ENCODE measurements at places on chromosomes 4 and X.

DNA sequence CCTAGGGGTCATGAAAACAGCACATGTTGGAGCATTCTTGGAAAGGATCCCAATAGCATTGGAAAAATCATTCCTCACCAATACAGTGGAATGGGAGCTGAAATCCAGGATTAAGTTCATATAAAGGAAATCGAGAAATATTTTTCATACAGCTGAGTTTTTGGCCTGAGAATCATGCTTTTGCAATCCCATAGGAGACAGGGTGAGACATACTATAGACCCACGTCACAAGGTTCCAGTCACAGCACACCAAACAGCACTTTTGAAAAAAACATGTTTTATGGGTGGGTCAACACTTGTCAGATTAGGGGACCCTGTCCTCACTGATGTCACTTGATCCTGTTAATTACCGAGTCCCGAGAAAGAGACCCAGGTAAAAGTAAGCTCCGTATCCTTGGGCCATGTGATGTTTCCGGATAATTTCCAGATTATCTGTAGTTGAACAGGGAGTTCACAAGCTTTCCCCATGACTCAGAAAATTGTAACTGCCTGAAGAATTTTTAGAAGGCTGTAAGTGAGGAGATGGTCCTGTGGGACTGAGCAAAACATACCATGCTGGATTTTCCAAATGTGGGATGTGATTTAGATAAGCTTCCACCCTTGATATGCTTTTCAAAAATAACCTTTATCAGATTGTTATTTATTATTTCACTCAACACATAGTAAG, 80.9 kb upstream of the TLR3 start:
- DNase-seq = no peak

DNA sequence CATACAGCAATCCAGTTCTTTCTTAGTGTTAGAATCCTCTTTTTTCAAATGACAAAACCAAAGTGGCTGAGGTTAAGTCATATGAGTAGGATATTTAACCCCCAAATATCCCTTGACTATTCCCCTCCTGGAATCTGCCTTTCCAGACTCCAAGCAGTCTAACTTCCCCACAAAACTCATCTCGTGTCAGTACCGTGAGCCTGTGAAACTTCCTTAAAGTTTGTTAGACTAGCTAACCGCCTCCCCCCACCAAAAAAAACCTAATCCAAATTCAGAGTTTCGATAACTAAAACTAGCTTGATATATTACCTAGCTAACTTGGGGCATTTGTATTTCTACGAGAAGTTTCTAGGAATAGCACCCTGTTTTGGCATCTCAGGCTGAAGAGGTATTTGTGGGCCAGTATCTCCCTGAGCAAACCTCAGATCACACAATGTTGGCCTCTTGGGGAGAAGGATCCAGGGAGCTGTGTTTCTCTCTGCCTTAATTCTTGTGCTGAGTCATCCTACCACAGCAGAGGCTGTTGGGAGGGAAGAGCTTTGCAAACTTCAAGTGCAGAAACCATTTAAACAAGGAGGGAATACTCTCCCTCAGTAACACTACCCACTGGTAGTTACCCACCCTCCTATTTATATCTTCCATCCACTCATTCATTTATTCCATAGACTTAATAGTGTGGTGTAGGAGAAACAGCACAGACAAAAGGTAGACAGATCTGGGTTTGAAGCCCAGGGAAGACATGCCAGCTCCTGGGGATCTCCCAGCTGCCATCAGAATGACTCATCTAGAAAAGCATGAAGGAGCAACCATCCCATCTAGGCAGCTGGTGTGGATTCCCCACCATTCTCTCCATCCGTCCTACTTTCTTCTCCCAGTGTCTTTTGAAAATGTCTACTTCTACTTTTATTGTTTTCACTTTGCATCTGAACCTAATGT, 39.3 kb upstream of the TXK start:
- DNase-seq = no peak

DNA sequence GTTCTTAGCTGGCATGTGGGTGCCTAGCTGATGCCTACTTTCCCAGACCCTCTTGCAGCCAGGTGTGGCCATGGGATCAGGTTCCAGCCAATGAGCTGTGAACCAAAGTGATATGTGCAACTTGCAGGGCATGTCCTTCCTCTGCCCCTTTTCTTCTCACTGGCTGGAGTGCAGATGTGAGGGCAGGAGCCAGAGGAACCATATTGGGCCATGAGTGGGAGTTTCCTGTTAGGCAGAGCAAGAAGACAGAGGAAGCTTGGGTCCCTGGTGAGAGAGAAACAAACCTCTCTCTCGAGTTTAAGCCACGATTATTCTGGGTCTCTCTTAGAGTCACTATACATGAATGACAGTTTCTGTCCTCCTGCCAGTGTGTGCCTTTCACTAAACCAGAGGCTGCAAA, 120.4 kb upstream of the STX18 start:
- no peak for DNase-seq

- DNase-seq = no peak
These were observed 331.5 kb upstream of the EMCN start for GRCh38 chr4:100849319-100849718.

- no peak for DNase-seq
These were observed 37.7 kb upstream of the RAB33B start for GRCh38 chr4:139416073-139416673.

GRCh38 chr4:74023709-74024108, 14.8 kb downstream of the CXCL3 start:
- no peak for DNase-seq

GRCh38 chr4:168656946-168657473, 160.2 kb downstream of the PALLD start:
- no peak for DNase-seq

DNA sequence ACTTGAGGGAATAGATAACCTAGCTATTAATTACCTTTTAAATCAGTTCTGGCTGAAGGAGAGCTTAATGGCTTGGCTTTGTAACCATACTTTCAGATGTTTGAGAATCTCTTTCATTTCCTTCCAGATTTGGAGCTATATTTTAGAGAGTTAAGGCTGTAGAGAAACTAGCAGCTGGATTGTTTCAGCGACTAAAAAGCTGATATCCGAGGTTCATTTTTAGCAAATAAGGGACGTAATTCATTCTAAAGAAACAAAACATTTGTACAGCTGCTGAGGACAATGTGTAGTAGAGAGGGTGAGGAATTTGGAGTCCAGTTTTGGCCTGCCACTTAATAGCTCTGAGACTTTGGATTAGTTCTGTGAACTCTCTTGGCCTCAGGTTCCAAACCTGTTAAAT, 12.2 kb downstream of the OSTC start:
- no peak for DNase-seq

DNA sequence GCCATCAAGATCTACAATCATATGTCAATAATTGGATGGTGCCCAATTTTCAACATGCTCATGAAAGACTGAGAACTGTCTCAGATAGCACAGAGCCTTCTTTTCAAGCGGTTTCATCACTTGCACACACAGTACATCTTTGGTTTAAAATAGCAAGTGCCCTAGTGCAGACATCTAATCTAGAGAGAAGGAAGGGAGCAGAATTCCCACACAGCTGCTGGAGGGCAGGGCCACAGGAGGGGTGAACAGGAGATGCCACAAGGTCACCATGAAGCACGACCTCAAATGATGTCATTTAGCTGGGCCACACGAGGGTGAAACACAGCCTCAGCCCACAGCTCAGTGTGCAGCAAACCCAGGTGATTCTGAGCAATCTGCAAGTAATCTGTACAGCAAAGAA, 24.3 kb downstream of the LEF1 start:
- no peak for DNase-seq

DNA sequence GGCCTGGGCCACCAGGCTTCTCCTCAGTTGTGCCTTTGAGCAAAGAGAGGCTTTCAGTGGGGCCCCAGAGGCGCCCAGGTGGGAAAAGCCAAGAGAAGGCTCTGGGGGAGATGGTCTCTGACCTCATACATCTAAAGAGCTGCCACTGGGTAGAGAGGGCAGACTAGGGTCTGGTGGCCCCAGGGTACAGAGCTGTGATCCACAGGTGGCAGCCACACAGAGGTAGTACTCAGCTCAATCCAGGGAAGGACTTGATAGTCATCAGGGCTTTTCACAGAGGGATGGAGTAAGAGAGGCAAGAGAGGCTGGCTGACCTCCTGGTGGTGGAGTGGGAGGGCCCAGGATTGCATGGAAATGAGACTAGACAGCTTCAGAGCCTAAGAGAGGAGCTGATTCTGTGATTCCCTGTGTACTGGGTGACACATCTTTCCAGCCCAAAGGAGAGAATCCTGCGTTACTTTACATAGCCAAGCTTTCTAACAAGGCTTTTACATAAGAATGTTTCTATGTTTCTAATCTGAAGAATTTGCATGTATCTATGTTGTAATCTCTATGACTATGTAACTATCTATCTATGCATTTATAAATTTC, 53.2 kb upstream of the PJA1 start:
- no peak for DNase-seq

GRCh38 chr4:164803702-164804101, 49.8 kb downstream of the SMIM31 start:
- no peak for DNase-seq

GRCh38 chr4:23567338-23567737, 322.5 kb downstream of the PPARGC1A start:
- no peak for DNase-seq

DNA sequence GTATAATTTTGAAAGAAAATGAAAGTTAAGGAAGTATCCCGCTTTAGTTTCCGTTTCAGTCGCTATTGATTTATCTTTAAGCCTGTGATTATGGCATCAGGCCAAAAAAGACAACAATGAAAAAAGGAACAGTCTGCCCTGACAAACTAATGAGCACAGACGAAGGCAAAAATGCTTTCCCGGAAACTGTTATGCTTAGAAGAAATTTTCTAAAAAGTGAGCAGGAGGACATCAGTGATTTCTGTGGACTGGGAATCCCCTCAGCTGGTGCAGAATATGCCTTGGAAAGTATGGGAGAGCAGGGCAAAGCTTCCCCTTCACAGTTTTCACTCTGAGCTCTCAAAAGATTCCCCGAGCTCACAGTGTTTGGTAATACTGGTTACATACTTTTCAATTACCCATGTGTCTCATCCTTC, 5.1 kb upstream of the CXCL10 start:
- DNase-seq = no peak

DNA sequence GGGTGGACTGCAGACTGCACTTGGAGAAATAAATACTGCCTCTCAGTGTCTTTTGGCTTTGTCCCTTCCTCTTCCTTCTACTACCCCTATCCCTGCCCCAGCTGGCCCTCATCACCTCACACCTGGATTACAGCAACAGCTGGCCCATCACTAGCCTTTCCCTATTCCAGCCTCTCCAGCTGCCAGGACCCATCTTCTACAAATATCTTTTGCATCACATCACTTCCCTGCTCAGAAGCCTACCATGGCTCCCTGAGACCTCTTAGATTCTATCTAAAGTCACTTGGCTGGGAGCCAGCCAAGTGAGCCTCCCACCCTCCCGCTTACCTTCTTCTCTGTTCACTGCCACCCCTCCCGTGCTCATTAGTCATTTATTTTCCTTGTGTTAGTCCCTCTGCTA, 66.8 kb downstream of the TSC22D3 start:
- no peak for DNase-seq

DNA sequence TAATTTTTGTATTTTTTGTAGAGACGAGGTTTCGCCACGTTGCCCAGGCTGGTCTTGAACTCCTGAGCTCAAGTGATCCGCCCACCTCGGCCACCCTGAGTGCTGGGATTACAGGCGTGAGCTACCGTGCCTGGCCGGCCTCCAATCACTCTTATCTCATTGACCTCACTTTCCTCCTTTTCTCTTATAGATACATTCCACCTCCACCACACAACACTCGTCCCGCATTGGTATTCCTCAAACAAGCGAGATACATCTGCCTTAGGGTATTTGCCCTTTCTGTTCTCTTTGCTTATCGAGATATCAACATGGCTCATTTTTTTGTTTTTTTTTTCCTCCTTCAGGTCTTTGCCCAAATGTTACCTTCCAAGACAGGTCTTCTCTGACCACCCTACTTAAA, 1.8 kb upstream of the PRPS1 start:
- no peak for DNase-seq

DNA sequence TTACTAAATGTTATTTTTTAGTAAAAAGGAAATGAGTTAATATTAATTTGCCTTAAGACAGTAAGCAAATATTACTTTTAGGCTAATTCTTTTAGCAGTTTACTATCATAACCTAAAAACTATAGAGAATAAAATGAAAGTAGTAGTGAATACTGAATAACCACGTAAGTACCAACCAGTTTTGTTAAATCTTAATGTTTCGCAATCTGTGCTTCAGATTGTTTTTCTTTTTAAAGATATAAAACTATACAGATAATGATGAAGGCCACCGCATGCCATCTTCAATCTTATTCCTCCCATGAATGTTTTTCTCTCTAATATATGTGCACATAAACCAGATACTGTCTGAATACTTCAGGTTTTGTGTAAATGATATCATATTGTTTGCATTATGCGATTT, 6.0 kb downstream of the RRH start:
- DNase-seq = no peak

DNA sequence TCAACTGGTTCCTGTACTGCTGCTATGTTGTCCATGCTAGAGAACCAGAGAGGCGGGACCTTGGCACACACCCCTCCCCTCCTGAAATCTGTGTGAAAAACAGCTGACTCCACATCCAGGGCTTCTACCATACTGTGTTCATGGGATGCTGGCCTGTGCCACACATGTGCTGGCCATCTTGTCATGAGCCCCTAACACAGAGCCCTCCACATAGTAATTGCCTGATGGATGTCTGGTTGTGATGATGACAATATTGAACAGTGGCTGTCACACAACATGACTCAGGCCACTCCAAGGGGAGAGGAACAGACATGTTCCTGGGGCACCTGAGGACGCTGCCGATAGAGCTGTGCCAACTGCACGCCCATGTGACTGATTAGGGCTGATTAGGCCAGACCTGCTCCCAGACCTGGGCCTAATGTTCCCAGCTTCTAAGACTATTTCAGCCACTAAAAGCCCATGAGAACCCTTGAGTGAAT, 13.1 kb downstream of the SLC25A5 start:
- no peak for DNase-seq

DNA sequence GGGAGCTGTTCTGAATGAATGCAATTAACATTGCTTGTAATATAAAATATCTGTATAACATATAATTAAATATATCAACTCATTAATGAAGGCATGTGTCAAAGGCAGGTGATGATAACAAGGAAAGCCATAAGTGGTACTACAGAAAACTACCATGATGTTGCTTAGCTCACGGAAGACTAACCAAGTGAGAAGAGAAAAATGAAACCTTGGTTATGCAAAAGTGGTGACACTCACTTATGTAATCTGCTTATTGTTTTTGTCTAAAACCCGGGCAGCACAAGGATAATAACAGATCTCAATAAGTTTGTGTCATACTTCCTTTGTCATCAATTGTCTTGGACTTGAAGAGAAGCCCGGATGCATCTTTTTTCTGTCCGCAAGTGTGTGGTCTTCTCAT, 156.4 kb downstream of the HS6ST2 start:
- no peak for DNase-seq

- DNase-seq = no peak
These were observed 225.2 kb upstream of the PPP1R2C start for GRCh38 chrX:43003204-43003565.

GRCh38 chr4:38153387-38153760, 193.2 kb downstream of the PTTG2 start:
- DNase-seq = no peak

- DNase-seq = no peak
These were observed 46.1 kb downstream of the C4orf46 start for GRCh38 chr4:158625544-158625943.

- no peak for DNase-seq
These were observed 97.8 kb downstream of the SYTL5 start for GRCh38 chrX:38103857-38104812.

GRCh38 chr4:76308548-76308947, 2.0 kb downstream of the STBD1 start:
- DNase-seq = no peak

Measured in T follicular helper cell (primary cell).